ENCODE measurements at places on chromosomes 5 and 9.

DNA sequence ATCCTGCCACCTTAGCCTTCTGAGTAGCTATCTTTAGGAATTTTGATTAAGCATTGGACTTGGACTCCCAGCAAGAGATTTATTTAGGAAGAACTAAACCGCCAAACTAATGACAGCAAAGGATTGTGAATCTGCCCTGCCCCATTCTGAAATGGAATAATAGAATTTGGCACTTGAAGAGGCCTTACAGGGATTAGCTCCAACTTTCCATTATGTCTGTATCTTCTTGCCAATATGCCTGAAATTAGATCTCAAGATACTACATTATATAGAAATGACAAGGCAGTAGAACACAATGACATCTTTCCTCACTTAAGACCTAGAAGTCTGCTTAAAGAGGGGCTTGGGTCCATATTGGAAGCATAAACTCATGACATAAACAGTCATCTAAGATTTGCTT is 77.0 kb upstream of the DPYSL3 start:
- DNase-seq: no peak

GRCh38 chr5:150217873-150218692 is 28.2 kb downstream of the SLC6A7 start:
- DNase-seq: peak; percentile 90

- no peak for DNase-seq
Measured at GRCh38 chr5:102249381-102249780, 46.7 kb downstream of the SLCO4C1 start.

DNA sequence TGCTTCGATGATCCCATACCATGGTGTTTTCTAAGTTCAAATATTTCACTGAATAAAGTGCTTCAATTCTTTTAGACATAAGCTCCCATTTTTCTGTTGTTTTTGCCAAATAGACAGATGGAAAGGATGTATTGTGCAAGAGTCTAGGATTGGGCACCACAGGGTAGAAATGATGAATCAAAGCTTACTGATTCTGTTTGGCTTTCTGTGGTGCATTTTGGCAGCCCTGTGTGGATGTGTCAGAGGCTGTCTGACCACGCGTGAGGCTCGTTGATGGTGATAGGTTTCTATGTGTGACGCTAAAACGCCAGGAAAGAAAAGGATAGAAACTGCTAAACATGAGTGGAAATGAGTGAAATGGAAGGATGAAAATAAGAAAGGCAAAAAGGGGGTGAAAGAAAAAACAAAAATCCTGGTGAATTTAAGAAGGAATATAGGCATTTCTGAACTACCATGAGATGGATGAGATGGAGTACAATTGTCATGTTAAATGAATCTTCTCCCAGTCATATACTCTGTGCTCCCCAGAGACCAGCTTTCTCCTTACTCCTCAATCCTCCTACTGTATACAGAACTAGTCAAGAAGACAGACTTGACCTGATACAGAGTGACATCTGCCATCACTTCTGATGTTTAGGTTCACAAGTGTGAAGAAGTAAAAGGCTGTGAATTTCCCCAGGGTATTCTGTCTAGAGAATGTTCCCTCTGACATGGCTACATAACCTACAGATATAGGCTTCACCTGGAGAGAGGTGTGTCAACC is 54.4 kb downstream of the ANKH start:
- DNase-seq: no peak

DNA sequence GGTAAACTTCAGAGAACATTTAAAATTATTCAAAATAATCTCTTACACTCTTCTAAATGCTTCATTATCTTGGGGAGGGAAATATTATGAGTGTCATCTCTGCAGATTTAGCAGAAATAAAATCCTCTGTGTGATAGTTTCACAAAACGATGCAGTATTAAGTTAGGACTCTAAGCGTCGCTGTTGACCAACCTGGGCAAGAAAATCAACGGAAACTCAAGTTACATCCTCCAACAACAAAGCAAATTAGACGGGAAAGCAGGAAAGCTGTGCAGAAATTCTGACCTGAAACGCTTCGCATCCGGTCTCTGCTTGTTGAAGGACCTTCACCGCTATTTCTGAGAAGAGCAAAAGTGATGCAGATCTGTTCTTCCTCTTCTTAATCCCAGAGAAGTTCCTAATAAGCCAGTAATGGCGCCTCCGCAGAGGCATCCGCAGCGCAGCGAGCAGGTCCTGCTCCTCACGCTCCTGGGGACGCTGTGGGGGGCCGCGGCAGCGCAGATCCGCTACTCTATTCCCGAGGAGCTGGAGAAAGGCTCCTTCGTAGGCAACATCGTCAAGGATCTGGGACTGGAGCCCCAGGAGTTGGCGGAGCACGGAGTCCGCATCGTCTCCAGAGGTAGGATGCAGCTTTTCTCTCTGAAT is at the start of gene PCDHGA6:
Gene PCDHGA6 (plus strand): TSS at position 219 of the 645 bp plus-strand sequence. CDS start 193 bp downstream, at position 412.
- DNase-seq: peak; percentile 56

GRCh38 chr5:107603349-107603748 is 67.4 kb downstream of the EFNA5 start:
- no peak for DNase-seq

DNA sequence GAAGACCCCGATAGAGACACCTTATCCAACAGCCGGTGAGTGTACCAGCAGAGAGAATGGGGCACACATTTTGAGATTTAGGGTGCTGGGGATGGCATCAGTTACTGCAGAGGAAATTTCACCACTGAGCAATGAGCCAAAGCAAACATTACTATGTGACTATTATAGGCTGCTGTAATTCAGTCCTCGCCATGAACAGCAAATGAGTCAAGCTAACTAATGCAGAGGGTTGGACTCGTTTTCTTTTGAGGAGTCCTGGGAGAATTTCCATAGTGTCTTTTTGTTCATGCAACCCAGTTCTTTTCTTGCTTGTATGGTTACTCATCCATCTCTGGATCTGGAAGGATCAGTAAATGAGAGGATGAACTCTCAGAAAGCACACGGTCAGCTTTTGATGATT is 323.8 kb downstream of the PSAT1 start:
- DNase-seq: no peak

GRCh38 chr9:84404095-84404686 is 63.6 kb upstream of the SLC28A3 start:
- peak; percentile 46 for DNase-seq

DNA sequence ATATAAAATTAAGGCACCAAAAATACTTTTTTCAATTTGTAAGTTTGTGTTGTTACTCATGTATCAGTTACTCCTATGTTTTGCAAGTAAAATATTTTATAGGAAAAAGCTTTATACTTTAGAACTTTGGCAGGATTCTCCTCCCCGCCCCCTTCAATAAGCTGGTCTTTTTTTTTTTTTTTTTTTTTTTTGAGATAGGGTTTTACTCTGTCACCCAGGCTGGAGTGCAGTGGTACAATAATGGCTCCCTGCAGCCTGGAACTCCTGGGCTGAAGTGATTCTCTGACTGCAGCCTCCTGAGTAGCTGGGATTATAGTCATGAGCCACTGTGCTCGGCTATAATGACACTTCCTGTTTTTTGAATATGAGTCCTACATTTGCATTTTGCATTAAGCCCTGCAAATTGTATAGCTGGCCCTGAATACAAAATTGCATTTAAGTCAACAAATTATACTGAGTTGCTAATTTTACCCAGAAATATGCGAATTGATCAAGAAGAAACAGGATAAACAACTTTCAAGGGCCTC is 192.9 kb downstream of the PIK3R1 start:
- DNase-seq: no peak

GRCh38 chr9:20356403-20357036 is 265.8 kb downstream of the MLLT3 start:
- peak; percentile 93 for DNase-seq

DNA sequence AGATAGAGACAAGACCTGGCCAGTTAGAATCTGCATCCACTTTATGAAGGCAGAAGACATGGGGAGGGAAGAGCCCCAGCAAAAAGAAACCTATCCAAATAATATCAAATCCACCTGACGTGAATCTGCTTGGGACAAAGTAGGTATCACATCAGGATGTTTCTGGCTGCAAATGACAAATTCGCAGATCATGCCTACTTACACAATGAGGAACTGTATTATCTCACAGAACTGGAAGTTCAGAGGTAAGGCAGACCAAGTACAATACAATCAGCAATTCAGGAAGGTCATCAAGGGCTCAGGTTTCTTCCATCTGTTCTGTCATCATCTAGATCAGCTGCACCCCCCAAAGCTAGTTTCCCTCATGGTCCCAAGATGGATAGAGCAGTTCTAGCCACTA is 13.2 kb upstream of the NR4A3 start:
- no peak for DNase-seq

Measured in dermis blood vessel endothelial cell (primary cell).